ENCODE measurements at places on chromosomes 2 and 18.

DNA sequence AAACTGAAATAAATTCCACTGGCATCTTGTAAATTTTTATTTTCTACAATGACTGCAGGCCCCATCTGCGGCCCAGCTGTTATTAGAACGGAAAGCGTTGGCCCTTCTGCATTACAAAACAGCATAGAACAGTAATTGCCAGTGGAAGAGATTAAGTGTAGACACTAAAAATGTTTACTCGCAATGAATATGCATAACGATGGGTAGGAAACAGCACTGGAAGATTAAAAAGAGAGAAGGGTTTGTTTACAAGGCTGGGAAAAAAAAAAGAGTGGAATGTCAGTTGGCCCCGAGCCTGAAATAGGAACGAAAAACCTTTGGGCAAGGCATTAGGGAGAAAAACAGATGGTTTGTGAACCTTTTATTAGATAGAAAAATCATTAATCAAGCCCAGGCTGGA, 275.9 kb upstream of the TCF4 start:
- DNase-seq = no peak

DNA sequence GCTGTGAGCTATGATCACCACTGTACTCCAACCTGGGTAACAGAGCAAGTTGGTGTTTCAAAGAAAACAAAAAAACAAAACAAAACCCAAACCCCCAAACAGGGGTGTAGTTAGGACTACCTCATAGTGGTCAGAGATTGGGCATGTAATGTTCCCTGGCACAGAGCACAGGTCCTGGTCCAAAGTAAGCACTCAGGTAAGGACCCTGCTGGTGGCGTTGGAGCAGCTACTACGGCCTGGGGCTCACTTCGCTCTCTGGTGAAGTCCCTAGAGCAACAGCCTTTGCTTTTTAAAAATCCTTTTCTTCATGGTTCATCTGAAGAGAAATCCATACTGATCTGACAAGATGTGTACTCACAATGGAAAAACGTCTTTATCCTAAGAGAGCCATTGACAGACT, 130.4 kb downstream of the ZNF236 start:
- no peak for DNase-seq

GRCh38 chr2:44570271-44570670, 208.5 kb downstream of the CAMKMT start:
- no peak for DNase-seq

DNA sequence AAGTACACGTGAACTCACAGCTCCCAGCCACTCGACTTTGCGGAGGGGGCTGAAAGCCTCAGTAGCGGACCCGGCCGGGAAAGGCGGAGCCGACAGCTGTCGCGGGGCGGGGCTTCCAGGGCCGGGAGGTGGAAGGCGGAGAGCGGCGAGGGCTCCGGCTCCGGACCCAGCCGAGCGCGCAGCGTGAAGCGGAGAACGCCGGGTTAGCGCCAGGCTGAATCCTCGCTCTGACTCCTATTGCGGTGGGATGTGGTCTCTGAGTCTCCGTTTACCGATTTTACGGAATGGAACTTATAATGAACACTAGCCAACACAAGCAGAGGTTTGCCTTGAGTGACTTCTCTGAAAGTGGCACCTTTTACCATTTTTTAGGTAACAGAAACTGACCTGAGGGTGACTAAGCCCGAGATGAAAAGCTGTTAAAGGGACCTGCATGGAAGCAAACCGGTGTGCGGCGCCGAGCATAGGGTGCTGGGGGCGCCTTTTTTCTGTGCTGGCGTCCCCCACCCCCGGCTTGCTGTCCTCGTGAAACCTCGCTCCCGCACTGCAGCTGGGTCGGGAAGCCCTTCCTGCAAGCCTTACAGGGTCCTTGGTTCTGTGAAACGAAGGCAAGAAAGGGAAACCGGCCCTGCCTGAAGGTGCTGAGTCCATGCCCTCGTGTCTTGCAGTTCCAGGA, 72.9 kb downstream of the EN1 start:
- no peak for DNase-seq

- no peak for DNase-seq
These were observed 583.3 kb upstream of the FSHR start for GRCh38 chr2:49737606-49738005.

GRCh38 chr18:4203568-4204437, 251.3 kb downstream of the DLGAP1 start:
- no peak for DNase-seq

DNA sequence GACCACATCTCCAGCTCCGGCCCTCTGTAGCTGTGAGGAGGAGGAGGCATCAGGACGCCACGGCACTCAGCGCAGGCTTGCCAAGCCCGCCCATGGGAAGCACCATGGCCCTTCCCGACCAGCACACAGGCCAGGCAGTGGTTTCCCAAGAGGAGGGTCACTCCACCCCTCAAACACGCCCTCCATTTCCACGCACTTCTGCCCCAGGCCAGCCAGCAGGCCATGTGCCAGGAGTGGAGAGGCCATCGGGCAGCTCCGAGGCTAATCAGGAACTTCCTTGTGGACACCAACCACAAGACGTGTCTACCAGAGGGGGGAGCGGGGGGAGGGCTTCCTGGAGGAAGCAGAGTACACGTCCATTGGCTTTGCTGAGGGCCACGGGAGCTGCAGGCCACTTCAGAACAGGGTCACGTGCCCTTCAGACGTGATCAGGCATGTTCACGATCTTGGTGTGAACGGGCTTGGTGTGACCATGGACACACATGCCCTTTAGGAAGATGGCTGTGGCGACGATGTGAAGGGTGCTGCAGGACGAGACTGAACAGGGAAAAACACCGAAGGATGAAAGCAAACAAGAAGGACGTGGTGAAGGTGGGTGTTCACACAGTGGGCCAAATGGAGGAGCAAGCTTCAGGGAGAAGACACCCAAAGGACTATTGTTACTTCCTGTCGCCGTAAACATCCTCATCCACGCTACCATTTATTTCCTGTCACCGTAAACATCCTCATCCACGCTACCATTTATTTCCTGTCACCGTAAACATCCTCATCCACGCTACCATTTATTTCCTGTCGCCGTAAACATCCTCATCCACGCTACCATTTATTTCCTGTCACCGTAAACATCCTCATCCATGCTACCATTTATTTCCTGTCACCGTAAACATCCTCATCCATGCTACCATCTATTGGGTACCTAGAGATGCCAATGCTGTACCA, 6.5 kb upstream of the MTERF4 start:
- DNase-seq = no peak

- DNase-seq = no peak
These were observed 217.4 kb upstream of the DTNA start for GRCh38 chr18:34492652-34493051.

DNA sequence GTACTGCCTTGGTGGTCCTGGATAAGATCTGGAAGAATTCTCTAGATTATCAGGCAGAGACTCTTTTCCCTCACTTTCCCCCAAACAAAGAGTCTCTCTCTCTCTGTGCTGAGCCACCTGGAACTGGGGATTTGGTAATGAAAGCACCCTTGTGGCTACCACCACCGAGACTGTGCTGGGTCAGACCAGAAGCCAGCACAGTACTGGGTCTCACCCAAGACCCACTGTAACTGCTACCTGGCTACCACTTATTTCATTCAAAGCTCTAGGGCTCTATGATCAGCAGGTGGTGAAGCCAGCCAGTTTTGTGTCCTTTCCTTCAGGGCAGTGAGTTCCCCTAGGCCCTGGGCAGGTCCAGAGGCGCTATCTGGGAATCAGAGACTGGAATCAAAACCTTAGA, 269.6 kb upstream of the CWC22 start:
- DNase-seq = no peak

- no peak for DNase-seq
These were observed 51.0 kb downstream of the AKAIN1 start for GRCh38 chr18:5146093-5146492.

- no peak for DNase-seq
These were observed 194.5 kb downstream of the UBE2E3 start for GRCh38 chr2:181174611-181175580.

DNA sequence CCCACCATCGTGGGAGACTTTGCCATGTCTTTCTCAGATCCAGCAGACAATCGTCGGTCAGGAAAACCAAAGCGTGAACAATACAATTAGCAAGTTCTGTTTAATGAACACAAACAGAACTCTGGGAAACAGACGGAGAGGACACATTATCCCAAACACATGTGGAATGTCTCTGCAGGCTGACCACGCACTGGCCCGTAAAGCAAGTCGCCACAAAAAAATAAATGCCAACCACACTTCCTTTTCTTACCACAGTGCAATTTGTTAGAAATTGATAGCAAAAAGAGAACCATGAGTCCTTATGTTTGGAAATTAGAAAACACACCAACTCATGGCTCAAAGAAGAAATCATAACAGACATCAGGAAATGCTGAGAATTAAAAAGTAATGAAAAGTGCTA, 210.9 kb downstream of the TWIST2 start:
- peak; percentile 20 for DNase-seq

DNA sequence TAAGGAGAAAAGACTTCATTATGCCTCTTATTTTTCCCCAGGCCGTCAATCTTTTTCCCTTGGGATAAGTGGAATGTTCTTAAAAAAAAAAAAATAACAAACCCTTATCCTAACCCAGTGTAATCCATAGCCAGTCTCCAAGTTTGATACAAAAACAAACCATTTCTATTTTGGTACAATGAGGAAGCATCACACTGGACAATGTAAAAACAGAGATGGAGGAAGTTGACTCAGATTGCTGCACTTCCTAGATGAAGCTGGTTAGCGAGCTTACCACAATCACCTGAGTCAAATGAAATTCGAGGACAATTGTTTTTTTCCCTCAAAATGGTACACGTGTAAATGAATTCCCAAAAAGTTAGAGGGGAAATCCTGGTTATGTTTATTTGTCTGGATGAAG, 259.7 kb downstream of the TCF4 start:
- no peak for DNase-seq

DNA sequence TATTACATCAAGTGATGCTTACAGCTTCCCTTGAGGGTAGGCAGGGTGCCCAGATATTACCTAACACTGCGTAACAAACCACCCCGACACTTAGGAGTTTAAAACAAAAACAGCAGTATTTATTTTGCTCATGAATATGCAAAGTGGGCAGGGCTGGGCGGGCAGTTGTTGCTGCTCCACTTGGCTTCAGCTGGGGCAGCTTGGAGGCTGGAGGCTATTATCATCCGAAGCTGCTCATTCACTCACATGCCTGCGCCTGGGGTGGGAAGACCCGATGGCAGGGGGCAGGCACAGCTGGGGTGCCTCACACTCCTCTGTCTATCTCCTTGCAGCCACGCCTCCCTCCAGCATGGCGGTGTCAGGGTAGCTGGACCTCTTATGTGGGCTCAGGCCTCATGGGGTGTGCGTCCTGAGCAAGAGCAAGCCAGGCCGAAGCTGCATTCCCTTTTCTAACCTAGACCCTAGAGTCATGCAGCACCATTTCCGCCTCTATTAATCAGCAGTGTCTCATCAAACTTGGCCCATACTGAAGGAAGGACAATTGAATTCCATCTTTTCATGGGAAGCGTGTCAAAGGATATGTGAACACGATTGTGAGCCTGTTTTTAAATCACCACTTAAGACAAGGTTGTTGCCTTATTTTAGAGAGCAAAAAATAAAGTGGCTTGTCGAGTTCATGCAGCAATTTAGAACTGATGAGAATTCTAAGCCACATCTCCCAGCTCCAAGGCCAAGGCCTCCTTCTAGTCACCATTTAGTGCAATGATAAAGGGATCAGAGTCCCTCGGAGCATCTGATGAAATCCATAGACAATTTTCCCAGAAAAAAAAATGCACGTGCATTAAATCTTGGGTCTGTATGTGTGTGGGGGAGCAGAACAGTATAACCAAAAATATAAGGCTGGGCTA, 54.9 kb downstream of the SDC1 start:
- no peak for DNase-seq

DNA sequence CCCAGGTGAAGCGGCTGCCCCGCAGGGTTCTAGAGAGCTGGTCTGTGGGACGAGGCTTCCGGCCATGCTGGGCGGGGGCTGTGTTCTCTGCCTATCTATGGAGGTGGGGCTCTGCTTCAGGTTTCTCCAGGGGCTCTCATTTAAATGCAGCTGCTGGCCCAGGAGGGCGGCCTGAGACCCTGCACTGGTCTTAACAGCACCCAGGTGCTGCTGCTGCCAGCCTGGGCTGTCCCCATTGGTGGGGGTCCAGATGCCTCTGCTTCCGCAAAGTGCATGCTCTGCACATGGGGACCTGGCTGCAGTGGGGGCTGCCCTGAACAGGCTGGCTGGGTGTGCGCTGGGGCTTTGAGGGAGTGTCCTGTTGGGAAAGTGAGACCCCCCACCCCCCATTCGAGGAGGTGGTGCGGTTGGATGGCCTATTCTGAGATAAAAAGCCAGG, 29.7 kb upstream of the ALLC start:
- DNase-seq = no peak

DNA sequence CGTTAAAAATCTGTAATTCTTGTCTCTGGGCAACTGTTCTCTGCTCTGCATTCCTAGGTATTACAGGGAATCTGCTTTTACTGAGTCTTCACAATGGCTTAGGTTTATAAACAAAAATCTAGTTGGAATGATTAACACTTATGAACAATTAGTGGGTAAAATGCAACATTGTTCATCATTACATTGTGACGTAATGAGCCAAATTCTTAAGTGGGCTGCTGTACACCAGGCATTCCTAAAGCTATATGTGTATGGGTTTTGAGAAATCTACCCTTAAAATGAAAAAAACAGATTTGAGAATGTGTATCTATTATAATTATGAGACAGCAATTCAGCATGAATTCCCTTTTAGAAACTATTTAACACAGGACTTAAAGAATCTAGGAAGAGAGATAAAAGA, 41.5 kb upstream of the ERBB4 start:
- no peak for DNase-seq

DNA sequence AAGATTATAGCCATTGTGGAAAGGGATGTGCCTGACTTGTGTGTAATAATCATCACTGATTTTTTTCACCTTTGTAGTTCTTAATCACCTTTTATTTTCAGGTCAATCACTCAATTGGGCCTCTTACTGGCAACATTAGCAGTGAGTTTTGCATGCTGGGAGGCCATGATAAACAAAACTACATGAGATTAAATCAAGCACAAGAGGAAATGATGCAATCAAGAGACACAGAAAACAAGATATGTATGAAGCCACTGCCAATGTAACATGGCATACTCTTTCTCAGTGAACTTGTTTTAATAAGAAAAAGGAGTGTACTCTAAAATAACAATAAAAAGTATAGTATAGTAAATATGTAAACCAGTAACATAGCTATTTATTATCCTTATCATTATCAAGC, 69.9 kb upstream of the FSIP2 start:
- DNase-seq = no peak

- DNase-seq = no peak
These were observed 35.9 kb downstream of the TAF4B start for GRCh38 chr18:26262156-26262555.

DNA sequence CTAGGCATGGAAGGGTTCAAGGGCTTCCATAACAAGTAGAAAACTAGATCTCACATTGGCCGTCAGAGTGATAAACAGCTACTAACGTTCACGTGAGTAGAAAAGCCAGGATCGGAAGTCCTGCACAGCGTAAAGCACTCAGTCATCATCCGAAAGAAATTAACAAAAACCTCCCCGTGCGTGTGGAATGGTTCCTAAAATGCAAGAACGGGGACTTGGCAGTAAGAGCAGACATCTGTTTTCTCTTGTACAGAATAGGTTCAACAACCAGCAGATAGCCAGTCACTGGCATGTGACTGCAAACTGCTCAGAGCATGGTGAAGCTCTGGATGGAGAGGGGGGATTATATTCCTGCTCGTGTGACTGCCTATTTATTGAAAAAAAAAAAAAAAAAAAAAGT, 106.9 kb upstream of the ITGB6 start:
- DNase-seq = no peak

Measured in NB4 (cell line).